ENCODE measurements at places on chromosomes 1 and 21.

- no peak for DNase-seq
Measured at GRCh38 chr1:100266741-100267140, 725 bp downstream of the RTCA start.

GRCh38 chr1:59903141-59903754 lies 23.3 kb downstream of the CYP2J2 start:
- peak; percentile 31 for DNase-seq

- peak; percentile 79 for DNase-seq
Measured at GRCh38 chr1:218890451-218890850, 283.2 kb upstream of the LYPLAL1 start.

GRCh38 chr1:89041119-89041641 lies 18.5 kb upstream of the GBP3 start:
- no peak for DNase-seq

DNA sequence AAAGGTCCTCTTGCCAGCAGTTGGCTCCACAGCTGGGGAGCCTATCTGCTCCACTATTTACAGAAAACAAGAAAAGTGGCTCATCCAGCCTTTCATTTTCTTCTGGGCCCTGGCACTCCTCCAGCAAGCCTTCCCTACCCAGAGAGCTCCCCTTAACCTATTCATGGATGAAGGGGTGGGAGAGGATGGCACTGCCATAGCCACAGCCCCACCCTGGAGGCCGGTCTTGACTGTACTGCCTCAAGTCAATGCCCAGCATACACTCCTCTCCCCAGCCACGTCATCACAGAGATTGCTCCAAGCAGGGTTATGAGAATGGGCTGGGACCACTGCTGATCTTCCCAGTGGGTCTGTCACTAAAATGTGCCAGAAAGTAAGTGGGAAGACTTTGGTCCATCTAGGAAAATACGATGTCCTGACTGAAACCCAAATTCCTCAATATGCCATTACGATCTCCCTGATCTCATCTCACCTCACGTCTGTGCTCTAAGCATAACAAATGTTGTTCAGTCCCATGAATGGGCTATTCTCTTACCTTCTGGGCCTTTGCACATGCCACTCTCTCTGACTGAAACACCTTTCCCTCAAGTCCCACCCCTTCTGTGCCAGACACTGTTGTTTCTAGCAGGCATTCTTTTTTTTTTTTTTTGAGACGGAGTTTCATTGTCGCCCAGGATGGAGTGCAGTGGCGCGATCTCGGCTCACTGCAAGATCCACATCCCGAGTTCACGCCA lies 21.4 kb upstream of the PTAFR start:
- no peak for DNase-seq

DNA sequence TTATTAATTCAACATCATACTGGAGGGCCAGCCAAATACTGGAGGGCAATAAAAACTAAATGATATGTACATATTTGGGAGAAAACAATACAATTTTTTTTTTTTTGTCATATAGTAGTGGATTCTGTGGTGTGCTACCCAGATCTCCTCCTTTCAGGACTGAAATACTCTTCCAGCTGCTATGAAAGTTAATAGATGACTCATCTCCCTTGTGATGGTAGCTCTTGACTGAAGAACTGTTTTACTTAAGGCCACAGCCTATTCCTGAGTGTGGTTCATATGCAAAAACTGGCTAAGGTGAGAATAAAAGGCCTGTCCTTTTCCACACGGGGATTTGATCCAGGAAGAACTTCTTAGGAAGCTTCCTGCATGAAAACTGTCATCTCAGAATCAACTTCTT lies 307.9 kb downstream of the HLX start:
- no peak for DNase-seq

DNA sequence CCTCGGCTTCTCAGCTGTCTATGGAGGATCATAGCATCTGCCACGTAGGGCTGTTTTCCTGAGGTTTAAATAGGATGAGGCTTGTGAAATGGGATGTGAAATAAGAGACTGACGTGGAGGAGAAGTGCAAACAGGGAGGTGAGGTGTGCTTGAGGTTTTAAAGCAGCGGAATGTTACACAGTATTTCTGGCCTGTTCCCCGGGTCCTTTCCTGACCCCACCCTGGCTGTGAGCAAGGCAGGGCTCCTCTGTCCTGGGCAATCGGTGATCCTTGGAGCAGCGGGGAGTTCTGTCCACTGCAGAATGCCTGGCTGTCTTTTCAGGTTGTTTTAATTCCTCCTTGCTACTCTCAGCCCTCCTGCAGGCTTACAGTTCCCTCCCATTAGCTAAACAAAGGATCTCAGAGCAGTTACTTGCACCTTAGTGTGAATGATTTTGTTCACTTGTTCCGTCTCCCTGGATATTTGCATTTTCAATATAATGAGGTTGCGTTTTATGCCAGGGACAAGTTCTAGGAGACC lies 38.6 kb downstream of the LHX4 start:
- DNase-seq: no peak

DNA sequence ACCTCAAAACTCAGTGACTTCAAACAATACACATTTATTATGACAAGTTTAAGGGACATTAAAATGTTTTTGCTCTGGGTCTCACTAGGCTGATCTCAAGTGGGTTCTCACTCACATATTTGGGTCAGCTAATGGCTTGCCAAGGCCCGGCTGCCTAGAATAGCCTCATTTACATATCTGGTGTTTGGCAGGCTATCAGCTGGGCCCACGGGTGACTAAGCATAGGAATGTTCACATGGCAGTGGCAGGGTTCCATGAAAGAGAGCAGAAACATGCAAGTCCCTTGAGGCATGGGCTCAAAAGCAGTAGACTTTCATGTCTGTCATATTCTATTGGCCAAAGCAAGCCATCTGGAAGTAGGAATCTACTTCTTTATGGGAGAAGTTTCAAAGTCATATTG lies 492.6 kb downstream of the KCNT2 start:
- DNase-seq: peak; percentile 6

- DNase-seq: no peak
Measured at GRCh38 chr21:35402061-35402460, 353.0 kb upstream of the RUNX1 start.

DNA sequence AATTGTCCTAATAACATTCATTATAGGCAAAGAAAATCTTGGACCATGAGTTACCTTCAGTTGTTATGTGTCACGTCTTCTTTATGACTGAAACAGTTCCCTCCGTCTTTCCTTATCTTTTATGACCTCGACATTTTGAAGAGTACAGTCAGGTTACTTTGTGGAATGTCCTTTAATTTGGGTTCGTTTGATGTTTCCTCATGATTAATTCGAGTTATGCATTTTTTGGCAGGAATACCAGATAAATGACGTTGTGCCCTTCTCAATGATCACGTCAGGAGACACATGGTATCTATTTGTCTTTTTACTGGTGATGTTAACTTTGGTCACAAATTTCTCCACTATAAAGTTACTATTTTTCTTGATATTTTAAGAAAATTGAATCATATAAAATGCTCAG lies 17.3 kb upstream of the KLF17 start:
- no peak for DNase-seq

GRCh38 chr1:247482747-247483146 lies 24.8 kb upstream of the OR2B11 start:
- DNase-seq: no peak

DNA sequence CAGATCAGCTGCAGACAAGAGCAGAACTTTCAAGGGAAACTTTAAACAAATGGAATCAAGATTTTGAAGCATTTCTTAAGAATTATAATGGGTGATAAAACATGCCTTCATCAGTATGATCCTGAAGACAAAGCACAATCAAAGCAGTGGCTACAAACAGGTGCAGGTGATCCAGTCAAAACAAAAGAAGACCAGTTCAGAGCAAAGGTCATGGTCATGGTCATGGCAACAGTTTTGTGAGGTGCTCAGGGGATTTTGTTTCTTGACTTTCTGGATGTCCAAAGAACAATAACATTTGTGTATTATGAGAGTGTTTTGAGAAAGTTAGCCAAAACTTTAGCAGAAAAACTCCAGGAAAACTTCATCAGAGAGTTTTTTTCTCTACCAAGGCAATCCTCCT lies 681.7 kb upstream of the PTBP2 start:
- DNase-seq: no peak

- no peak for DNase-seq
Measured at GRCh38 chr1:91513706-91514105, 13.1 kb downstream of the CDC7 start.

- DNase-seq: no peak
Measured at GRCh38 chr1:89757532-89757931, 63.3 kb upstream of the LRRC8D start.

- DNase-seq: no peak
Measured at GRCh38 chr1:100265562-100265930, 470 bp upstream of the RTCA start.

GRCh38 chr1:31013187-31013864 lies 52.2 kb downstream of the PUM1 start:
- no peak for DNase-seq

GRCh38 chr1:18198260-18198659 lies 90.7 kb downstream of the IGSF21 start:
- no peak for DNase-seq

GRCh38 chr1:30385246-30385995 lies 338.0 kb downstream of the MATN1 start:
- no peak for DNase-seq

DNA sequence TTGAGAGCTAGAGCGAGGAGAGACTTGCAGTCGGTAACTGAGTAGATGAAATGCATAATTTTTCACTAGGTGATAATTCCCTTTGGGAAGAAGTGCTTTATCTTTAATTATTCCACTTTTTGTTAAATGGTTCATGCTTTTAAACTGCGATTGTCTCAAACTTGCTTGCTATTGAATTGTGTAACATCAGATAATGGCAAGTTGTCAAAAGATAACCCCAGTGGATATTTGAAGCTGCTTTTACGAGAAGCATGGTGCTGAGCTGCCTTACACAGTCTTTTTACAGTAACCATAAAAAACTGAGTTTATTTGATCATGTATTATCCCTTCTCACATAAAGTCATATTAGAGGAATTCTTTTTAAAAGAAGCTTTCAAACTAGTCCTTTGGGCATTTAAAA lies 30.2 kb downstream of the TMEM50B start:
- DNase-seq: no peak

GRCh38 chr1:77265180-77265579 lies 16.6 kb upstream of the AK5 start:
- no peak for DNase-seq

GRCh38 chr1:10514490-10515235 lies 39.9 kb downstream of the PEX14 start:
- DNase-seq: peak; percentile 69

GRCh38 chr1:183180634-183181056 lies 5.4 kb upstream of the LAMC2 start:
- DNase-seq: no peak

DNA sequence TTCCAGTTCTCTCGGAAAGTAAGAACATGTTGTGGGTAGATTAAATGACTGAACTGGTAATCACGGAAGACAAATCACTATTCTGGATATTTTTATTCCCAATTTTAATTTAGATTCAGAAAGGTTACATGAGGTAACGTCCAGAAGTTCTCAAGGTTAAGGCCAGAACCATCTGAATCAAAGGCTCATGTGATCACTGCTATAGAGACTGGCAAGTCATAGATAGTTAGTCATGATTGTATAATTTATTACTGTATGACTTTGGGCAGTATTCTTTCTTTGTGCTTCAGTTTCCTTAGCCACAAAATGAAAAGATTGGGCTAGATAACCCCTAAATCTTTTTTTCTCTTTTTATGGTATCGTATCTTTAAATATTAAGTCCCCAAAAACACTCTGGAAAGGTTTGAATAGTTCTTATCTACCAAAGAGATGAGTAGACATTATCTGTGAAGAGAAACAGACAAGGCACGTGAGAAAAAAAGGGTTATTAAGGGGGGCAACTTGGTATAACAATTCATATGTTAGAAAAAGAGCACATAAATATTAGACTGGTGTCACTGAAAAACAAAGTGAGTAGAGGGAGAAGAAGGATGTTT lies 241.0 kb downstream of the PTPRC start:
- no peak for DNase-seq
